ENCODE measurements at places on chromosomes 16 and 17.

DNA sequence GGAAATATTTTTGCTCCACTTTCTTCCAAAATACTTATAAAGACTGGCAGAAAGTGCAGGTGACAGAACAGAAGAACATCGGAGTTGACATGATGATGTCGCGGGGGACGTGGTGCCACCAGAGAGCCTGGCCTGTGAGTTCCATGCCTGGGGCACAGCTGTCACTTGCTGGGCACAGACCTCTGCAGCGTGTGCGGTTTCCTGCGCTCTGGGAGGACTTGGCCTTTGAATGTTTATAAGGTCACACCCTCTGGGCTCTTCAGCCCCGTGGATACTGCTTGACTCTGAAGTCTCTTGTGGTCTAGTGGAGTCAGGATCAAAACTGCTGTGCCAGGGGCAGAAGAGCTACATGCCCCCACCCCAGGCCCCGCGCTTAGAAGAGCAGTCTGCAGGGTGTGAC, 357.9 kb downstream of the SLC39A11 start:
- DNase-seq = no peak

DNA sequence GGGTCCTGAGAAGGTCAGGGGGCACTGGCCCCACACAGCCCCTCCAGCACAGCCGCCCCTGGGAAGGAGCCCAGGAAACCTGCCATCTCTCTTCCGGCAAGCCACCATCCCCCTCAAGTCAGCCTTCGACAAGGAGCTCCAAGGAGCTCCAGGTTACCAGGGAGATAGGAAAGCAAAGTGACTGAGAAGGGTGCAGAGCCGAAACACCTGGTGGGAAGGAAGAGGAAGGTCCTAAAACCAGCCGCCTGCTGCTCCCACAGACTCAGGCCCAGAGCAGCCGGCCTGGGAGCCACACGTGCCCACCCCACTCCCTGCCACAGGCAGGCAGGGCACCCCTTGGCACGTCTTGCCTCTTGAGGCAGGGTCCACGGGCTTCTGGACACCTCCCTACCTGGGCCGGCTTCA, 80.7 kb downstream of the TIMM22 start:
- no peak for DNase-seq

DNA sequence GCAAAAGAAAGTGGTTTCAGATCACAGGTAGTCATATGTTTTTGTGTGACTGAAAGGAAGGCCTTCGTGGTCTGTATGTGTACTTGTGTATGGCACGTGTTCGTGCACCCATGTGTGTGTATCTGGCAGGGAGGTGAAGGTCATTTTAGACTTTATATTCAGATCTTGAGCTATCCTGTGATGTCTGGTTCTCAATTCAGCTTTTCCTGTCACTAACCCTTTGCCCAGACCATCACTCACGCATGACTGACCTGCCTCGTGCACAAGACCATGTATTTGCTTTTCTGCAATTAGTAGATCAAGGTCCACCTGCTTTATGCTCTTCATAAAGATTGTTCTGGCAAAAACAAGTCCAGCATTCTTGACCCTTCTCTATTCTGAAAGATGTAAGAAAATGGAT, 139.7 kb upstream of the MAF start:
- DNase-seq = no peak

- DNase-seq = peak; percentile 77
These were observed 4.5 kb upstream of the TSPOAP1 start for GRCh38 chr17:58332778-58333735.

GRCh38 chr16:49474741-49475140, 101.1 kb downstream of the C16orf78 start:
- DNase-seq = no peak

DNA sequence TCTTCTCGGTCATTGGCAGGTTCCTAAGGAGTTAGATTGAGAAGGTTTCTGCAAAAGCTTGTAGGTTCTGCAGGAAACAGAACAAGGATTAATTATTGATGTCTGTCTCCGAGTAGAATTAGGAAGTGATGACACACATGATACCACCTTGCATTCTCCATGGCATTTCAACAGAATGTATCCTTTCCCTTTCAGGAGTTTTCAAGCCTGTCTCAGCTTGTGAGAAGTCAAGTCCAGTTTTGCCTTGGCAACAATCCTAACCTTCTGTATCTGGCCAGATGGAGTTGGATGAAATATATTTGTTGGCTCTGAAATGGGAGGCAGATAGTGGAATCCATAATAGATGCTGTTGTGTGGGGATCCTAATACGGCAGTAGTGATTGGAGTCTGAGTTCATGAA, 235.5 kb downstream of the SHISA9 start:
- DNase-seq = no peak

DNA sequence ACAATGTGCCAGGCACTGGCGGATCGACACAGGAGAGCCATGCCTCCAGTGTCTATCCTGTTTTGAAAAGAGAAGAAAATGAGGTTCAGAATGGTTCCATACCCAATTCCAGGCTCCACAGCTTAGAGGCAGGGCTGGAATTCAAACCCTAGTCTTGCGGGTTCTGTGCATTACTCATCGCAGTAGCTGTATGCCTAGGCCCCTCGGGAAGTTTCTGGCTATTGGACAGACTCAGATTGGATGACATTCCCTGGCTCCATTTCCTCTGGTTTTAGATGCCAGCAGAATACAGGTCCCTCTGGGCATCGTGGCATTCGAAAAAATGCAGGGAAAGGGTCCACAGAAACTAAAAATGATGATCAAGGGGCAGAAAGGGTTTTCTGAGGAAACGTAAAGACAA, 184.7 kb downstream of the COPRS start:
- DNase-seq = no peak

GRCh38 chr16:57591086-57591869, 37.2 kb upstream of the ADGRG1 start:
- DNase-seq = peak; percentile 55

- DNase-seq = no peak
These were observed 22.7 kb downstream of the FAM83G start for GRCh38 chr17:18981642-18982424.

DNA sequence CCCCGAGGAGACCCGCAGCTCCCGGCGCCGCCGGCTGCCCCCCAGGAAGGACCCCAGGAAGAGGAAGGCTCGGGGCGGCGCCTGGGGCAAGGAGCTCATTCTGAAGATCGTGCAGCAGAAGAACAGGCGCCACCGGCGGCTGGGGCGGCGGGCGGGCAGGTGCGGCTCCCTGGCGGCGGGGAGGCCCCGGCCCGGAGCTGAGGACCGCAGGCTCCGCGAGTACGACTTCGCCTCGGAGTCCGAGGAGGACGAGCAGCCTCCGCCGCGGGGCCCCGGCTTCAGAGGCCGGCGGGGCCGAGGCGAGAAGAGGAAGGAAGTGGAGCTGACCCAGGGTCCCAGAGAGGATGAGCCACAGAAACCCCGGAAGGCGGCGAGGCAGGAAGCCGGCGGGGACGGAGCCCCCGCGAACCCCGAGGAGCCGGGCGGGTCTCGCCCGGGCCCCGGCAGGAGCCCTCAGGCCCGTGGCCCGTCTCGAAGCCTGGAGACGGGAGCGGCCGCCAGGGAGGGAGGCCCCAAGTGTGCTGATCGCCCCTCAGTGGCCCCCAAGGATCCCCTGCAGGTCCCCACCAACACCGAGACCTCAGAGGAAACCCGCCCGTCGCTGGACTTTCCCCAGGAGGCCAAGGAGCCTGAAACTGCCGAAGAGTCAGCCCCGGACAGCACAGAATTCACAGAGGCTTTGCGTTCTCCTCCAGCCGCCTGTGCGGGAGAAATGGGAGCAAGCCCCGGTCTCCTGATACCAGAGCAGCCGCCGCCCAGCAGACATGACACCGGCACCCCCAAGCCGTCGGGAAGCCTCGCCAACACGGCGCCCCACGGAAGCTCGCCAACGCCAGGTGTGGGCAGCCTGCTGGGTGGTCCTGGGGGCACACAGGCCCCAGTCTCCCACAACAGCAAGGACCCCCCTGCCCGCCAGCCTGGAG, 22.3 kb upstream of the ZFPM1 start:
- peak; percentile 19 for DNase-seq

DNA sequence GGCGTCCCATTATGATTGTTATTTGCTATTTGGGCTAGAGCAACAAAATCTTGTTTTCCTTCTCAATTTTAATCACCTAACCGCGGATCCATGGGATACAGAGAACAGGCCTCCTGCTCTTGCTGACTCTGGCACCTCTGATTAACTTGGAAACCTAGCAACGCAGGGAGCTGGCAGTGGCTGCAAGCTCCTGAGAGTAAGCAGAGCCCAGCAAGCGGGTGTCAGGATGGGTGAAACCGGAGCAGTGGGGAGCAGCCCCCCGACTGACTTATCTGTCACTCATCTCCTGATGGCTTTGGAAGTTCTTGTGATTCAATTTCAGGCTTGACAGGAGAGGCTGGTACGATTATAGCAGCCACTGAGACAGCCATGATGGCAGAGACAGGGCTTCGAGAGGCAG, 45.5 kb upstream of the CDC42EP4 start:
- no peak for DNase-seq

- DNase-seq = no peak
These were observed 88.1 kb upstream of the ASIC2 start for GRCh38 chr17:33381201-33381600.

GRCh38 chr17:2412561-2413021, 11.7 kb upstream of the MNT start:
- DNase-seq = no peak

DNA sequence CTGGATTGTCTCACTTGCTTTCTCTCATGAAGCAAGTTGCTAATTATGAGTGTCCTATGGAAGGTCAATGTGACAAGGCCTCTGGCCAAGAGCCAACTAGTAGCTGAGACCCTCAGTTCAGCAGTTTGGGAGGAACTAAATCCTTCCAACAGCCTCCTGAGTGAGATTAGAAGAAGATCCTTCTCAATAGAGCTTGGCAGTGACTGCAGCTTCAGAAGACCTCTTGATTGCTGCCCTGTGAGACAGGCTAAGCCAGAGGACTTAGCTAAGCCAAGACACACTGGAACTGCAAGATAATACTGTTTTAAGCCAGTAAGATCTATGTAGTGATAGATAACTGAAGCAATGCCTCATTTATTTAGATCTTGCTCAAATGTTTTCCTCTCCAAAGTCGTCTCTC, 34.3 kb downstream of the PCTP start:
- no peak for DNase-seq

- DNase-seq = no peak
These were observed 890 bp upstream of the CD300A start for GRCh38 chr17:74465378-74466110.

DNA sequence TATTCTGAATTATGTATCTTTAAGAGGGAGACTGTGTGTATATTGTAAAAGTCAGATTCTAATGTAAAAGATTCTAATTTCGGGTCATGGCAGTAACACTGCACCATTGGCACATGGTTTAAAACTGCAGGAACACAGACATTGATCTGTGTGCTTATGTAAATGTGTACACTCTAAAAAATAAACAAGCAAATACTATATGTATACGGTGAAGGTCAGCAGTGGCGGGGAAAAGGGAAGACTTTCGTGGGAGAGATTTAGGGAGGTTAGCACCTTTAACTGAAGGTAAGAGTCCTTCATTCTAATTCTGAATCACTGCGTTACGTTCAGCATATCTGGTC, 157.8 kb upstream of the FAM20A start:
- no peak for DNase-seq

- DNase-seq = peak; percentile 97
These were observed 5.7 kb upstream of the LPO start for GRCh38 chr17:58232707-58233156.

GRCh38 chr17:75404731-75405364, 630 bp downstream of the GRB2 start:
- DNase-seq = peak; percentile 16

- DNase-seq = no peak
These were observed 470 bp upstream of the GGT6 start for GRCh38 chr17:4560837-4561256.

DNA sequence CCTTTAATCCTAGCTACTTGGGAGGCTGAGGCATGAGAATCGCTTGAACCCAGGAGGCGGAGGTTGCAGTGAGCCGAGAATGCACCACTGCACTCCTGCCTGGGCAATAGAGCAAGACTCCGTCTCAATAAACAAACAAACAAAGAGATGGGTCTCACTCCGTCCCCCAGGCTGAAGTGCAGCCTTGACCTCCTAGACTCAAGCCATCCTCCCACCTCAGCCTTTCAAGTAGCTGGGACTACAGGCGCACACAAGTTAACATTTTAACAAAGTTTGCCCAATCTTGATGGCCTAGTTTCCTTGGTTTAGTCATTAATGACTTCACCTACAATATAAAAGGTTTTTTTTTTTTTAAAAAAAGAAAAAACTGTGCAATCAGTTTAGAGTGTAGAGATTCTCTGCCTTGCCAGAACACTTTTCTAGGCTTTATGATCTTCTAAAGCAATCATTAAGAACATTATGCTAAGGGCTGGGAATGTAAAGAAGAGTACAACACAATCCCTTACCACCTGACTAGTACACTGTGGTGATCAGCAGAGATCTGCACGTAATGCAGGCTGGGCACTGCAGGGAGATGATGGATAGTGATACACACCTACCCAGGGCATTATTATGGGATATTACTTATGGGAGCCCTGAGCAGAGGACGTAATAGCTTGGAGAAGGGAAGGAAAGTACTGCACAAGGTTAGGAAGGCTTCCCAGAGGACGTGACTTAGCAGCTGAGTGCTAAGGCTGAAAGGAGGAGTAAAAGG, 6.9 kb downstream of the GOT2 start:
- no peak for DNase-seq

DNA sequence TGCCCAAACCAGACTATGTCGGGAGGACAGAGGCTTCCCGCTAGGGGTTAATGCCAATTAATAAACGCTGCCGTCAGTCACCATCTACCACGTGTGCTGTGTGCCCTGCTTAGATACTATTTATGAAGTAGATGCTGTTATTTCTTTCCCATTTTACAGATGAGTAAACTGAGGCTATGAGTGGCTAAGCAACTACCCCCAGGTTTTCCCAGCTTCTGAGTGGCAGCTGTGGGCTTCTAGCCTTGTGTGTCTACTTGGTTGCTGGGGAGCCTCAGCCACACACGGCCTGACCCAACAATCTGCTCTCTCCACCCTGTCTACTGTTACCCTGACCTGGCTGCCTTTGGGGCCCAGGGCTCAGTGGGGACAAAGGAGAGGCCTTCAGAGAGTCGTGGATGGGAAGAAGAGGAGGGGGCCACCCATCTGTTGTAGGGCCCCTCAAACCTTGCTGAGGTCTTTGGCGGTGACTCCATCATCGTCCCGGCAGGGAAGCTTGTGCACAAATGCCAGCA, 7.1 kb downstream of the GIT1 start:
- no peak for DNase-seq

- DNase-seq = no peak
These were observed 4.7 kb upstream of the PIPOX start for GRCh38 chr17:29038085-29038795.

GRCh38 chr16:53672461-53672860, 31.2 kb downstream of the RPGRIP1L start:
- DNase-seq = no peak

GRCh38 chr16:57600048-57600835, 28.2 kb upstream of the ADGRG1 start:
- DNase-seq = no peak
